ENCODE measurements at places on chromosomes 2 and 18.

DNA sequence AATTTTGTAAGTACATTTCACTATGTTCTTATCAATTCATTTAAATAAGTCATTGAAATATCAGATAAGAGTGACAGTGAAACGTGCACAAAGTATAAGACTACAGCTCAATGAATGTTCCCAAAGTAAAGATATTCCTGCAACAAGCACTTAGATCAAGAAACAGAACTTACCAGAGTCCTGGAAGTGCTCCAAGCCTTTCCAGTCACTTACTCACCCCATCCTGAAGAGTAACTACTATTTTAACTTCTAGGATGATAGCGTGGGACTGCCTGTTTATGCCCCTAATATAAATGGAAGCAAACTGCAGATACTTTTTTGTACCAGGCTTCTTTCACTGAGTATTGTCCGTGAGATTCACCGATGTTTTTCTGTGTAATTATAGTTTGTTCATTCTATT lies 768.9 kb downstream of the SLC4A3 start:
- no peak for DNase-seq

DNA sequence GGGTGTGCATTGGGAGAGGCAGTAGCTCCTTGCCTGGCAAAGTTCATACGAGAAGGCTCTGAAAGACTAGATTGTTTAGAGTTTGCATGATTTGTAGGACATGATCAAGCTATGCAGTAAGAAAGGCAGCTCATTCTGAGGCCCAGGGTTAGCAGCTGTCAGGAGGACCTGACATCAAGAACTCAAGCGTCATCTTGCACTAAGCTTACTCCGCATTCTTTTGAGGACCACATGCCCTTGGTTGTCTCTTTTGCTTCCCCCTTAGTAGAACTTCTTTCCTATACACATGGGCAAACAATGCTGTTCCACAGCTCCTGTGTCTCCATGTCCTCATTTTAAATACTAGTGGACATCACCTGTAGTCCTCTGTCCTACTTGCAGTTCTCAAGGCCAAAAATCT lies 14.0 kb downstream of the ZNF532 start:
- DNase-seq = no peak

DNA sequence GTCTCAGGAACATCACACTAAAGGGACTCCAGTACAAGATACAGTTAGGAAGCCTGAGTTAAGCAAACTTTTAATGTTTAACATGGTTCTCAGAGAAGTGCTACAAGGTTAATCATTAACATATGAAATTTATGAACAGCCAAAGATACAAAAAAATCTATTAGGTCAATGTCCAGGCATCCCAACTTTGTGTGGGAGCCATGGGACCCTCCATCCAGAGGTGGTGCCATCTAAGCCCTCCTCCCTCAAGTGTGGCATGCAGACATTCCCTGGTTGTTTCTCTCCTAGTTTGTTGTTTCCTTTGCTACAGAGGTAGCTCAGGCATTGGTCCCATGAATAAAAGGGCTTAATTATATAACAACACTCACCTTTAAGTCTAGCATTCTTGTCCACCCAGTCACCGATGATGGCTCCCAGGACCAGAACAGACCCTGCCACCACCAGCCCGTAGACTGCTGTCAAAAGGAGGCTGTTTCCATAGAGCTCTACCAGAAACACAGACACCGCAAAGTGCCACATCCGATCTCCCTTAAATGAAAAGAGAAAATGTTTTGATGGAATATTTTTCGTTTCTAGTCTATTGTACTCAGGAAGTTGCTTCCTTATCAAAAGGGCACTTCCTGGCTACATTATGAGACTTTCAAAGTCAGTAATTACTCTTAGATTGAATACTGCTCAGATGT lies 5.7 kb downstream of the SLC40A1 start:
- no peak for DNase-seq

DNA sequence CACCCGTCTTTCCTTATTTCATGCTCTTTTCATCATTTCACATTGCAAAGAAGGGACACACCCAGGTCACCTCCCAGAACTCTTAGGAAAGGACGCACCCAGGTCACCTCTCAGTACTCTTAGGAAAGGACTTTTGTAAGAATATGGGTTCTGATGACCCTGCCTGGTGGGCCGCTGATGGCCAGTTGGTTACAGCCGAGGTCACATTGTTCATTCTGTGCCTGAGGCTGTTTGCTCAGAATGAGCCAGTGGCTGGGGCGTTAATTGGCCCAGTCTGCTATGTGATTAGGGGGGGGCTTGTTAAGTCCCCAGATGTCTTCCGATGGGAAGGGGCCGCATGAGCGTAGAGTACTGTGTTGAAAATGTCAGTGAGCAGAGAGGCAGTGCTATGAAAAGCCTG lies 9.4 kb downstream of the MLPH start:
- DNase-seq = no peak

DNA sequence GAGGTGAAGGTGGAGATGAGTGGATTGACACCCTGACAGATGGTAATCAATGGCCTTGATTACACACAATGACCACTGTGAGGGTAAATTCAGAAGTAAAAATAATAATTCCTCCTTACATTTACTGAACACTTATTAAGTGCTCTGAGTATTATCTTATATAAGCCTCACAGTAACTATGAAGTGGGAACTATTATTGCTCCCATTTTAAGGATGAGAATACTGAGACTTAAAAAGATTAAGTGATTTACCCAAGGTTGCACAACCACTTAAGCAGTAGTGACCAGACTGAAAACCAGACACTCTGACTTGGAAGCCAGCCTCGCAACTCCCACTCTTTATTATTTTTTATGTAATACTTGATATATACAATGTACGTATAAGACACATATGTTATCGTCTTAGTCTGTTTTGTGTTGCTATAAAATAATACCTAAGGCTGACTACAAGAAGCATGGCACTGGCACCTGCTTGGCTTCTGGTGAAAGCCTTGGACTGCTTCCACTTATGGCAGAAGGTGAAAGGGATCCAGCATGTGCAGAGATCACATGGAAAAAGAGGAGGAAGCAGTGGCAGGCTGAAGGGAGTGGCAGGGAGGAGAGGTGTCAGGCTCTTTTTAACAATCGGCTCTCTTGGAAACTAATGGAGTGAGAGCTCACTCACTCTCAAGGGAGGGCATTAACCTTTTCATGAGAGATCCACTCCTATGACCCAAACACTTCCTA lies 41.5 kb upstream of the C1D start:
- no peak for DNase-seq

DNA sequence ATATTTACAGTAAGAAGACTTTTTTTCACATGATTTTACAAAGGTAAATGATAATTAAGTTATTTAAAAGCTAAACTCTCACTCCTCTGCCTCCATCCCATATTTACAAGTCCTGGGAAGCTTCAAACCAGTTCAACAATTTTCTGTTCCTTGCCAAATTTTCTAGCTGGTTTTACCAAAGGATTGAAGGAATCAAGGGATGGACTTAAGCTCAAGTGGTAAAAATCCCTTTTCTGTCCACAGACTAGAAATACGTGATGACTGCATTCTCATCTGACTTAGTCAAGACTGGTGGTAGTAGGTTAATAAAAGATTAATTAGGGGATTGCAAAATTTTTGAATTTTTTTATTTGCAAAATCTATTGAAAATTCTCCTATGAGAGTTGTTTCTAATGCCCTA lies 297.3 kb downstream of the MTX2 start:
- DNase-seq = no peak

DNA sequence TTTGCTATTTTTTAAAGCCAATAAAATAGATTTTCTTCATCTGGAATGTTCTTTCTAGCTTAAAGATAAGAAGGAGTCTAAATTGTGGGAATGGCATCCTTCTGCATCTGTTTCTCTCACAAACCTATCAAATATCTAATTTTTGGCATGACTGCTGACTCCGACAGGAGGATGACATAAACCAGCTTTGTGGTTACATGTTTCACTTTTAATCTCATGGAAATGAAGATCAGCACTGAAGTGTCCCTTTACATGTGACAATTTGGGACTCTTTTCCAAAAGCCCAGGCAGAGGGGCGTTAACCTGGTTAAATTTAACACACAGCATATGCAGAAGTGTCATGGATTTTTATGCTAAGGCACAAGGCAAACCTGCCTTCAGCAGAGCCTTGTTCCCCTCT lies 694.7 kb downstream of the ARHGAP15 start:
- DNase-seq = no peak

Data from left renal pelvis (tissue), 4 donors.